Stimulated activated CD4-positive, alpha-beta T cell treated with anti-CD3 and anti-CD28 coated beads, Interleukin-2, amount 100 ng/mL, for 4 hours (primary cell): ENCODE measurements at places on chromosomes 4 and X.
A peak's percentile ranks its signal among the peaks of the same experiment; 100 is the strongest.

DNA sequence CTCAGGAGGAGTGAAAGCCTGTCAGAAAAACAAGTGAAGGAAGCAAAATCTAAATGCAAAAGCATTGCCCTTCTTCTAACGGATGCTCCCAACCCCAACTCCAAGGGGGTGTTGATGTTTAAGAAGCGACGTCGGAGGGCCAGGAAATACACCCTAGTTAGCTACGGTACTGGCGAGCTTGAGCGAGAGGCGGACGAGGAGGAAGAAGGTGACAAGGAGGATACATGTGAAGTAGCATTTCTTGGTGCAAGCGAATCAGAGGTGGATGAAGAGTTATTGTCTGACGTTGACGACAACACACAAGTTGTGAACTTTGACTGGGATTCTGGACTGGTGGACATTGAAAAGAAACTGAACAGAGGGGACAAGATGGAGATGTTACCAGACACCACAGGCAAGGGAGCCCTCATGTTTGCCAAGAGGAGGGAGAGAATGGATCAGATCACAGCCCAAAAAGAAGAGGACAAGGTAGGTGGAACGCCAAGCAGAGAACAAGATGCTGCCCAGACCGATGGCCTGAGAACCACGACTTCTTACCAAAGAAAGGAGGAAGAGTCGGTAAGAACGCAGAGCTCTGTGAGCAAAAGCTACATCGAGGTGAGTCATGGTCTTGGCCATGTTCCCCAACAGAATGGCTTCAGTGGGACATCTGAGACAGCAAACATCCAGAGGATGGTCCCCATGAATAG, 105.6 kb upstream of the MYOZ2 start:
- no peak for DNase-seq

DNA sequence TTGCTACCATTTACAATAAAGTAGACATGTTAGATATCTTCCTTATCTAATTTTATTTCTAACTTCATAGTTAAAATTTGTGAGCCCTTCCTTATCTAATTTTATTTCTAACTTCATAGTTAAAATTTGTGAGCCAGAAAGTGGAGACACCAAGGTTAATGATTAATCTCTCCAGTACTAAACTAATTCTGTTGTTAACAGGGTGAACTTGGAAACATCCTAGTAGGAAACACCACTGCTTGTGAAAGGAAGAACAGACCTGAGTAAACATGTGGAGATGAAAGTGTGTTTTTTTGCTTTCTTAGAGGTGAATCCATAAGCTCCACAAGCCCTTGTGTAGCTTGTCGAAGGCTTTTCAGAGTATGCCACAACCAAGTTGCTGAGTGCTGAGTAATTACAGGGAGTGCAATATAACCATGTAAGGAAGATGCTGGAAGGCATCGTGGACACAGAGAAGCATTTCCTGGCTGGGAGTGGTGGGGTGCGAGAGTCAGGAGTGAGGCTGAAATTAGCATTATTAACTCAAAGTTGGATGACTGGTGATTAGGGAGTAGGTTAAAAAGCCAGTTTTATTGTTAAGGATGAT, 118.6 kb upstream of the NEIL3 start:
- DNase-seq: no peak

GRCh38 chr4:1187182-1187581, 14.8 kb upstream of the SPON2 start:
- no peak for DNase-seq

DNA sequence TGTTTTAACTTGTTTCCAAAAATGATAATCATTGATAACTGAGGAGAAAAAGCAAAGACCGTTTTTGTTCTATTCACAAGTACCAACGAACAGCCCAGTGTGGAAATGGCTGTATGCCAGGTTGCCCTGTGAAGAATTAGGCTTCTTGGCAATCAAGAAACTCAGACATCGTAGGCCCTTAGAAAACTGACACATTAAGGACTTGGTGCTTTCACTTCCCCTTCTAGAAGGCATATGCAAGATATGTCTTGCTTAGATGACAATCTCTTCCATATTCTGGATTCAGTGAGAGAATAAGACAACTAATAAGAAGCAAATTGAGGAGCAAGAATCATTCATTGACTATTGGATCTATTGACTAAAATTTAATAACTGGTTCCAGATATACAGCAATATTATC, 56.6 kb downstream of the ANAPC10 start:
- DNase-seq: no peak

DNA sequence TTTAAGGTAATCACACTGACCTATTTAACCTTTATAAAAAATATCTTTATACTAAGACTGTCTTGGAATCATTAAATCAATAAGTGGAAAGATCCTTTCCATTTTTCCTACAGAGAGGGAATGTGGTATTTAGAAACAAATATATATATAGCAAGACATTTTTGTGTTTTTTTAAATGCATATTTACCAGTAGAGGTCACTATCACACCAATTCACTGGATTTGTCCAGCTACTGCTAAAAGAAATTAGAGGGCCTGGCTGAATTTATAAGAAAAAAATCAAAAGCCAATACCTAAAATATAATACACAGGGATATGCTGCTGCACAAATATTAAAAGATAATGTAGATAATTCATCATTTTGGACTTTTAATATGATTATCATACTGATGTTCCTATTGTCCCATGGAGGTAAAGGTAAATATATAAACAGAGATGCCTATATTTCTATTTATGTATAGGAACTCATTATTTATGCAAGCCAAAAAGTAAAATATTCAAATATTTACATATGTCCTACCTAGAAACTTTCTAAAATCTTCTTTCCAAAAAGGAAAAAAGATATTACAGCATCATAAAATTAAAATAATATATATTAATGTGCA, 69.5 kb downstream of the PDE5A start:
- no peak for DNase-seq

DNA sequence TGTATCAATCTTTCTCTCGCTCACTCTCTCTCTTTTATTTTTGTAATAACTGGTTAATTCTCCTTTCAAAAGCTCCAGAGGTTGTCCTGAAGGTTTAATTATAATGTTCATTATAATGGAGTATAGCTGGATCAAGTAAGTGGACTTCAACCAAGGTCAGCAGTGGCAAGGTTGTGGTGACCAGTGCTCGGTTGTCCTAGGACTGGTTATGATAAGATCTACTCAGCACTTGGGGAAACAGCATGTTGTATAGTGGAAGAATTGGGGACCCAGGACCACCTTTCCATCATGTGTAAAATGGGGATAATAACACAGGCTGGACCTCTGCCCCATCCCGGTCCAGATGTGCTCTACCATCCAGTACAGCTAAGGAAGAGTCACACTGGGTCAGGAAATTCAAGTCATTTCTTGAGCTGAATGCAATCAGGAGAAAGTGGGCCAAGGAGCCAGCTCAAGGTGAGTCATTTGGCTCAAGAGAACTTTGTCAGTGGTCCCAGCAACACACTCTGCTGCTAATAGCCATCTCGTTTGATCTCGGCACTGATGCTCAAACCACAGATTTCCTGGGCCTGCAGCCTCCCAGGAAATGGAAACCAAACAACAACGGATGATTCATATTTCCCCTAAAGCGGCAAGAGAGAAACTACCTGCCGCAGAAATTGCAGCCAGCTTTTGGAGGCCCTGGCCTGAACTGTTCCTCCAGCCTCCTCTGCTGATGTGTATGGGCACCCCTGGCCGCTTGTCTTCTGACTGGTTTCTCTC, 123.6 kb upstream of the RBPJ start:
- peak; percentile 60 for DNase-seq

DNA sequence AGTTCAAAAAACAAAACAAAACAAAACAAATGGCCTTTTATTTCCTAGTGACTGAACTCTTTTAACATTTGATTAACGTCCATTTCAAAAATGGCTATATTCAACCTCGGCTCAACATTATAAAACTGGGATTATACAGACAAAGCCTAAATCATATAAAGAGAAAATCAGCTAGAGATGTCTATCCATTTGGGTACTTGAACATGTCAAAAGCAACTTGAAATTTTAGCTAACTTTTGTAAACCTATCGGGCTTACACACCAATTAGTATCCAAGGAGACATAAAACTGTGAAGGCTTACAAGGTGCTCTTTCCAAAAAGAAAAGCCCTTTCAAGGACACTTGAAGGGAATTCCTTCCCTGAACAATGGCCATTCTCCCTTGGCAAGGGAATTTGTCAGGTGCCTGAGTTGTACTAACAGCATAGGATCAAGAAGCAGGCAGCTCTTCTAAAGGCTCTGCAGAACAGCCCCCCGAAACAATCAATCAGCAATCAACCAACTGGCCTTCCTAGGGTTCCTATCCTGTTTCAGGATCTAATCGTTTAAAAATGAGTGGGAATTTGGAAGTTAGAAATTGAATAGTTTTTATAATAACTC, 633.7 kb upstream of the HTR2C start:
- no peak for DNase-seq

GRCh38 chrX:118126286-118126685, 9.7 kb upstream of the KLHL13 start:
- DNase-seq: no peak

DNA sequence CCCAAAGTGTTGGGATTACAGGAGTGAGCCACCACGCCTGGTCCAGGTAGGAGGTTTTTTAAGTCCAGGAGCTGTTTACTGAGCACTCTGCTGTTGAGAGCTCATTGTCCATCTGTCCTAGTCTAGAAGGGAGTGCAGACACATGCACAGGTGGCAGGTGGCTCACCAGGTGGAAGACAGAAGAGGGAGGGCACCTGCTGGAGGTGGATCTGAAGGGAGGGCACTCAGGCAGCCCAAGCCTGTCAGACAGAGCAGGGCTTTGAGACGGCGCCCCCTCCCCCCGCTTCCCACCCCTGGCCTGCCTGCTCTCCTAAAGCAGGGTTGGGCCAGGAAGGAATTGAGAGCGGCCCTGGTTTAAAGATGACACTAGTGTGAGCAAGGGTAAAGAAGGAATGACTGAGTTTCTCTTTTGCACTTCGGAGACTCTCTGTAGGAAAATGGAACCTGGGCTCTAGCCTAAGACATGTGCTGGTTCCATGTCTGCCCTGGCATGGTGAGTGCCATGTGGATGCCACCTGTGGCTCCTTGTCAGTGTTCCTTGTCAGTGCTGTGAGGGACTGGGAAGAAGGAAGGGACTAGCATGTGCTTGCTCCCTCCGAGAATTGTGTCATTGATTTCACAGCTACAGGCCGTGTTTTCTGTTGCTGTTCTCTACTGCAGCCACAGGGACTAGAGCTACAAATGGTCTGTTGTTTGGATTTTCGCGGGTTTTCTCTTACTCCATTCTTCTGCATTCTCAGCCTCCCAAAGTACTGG, 108.6 kb downstream of the TNIP2 start:
- no peak for DNase-seq

DNA sequence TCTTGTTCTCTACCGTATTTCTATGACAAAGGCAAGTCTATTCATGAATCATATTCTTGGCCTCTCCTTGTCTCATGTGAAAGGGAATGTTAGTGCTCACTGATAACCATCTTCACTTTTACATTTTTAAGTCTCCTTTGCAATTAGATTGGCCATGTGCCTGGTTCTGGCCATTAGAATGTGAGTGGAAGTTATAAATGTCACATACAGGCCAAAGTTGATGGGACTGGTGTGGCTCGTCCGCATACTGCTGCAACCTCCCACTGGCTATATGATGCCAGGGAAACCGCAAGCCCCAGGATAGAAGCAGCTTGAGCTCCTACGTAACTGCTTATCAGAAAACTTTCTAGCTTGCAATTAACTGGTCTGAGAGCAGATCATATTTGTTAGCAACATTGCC, 86.1 kb downstream of the MAGEC1 start:
- DNase-seq: no peak

DNA sequence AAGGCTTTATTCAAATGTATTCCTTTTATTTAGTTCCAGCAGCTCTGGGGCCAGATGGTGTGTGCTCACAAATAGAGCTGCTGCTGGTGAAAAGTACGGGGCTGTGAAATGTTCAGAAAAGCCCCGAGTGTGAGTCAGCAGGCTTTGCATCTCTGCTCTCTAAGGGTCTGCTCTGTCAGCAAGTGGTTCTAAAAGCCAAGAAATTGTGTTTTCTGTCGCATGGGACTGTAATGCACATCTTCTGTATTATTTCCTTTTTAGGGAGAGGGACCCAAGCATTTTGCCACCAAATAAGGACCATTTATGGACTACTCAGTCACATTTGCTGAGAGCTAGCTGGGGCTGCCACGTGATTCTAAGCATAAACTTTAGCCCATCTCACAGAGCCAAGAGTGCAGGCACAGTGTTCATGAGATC, 82.9 kb upstream of the NHS start:
- no peak for DNase-seq

DNA sequence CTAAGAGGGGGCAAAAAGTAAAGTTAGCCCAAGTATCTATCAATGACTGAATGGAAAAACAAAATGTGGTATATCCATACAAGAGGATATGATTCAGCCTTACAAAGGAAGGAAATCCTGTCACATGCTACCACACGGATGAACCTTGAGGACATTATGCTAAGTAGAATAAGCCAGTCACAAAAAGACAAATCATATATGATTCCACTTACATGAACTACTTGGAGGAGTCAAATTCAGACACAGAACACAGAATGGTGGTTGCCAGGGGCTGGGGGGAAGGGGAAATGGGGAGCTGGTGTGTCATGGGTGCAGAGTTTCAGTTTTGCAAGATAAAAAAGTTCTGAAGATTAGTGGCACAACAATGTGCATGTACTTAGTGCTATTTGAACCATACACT, 101.8 kb downstream of the SH3KBP1 start:
- DNase-seq: no peak

GRCh38 chr4:833156-833555, 7.2 kb upstream of the CPLX1 start:
- no peak for DNase-seq

- DNase-seq: no peak
Measured at GRCh38 chr4:1576961-1577821, 106.9 kb downstream of the FAM53A start.

GRCh38 chr4:185165605-185166063, 22.6 kb downstream of the SLC25A4 start:
- DNase-seq: no peak

GRCh38 chr4:106587558-106587957, 219.0 kb upstream of the GIMD1 start:
- DNase-seq: no peak

DNA sequence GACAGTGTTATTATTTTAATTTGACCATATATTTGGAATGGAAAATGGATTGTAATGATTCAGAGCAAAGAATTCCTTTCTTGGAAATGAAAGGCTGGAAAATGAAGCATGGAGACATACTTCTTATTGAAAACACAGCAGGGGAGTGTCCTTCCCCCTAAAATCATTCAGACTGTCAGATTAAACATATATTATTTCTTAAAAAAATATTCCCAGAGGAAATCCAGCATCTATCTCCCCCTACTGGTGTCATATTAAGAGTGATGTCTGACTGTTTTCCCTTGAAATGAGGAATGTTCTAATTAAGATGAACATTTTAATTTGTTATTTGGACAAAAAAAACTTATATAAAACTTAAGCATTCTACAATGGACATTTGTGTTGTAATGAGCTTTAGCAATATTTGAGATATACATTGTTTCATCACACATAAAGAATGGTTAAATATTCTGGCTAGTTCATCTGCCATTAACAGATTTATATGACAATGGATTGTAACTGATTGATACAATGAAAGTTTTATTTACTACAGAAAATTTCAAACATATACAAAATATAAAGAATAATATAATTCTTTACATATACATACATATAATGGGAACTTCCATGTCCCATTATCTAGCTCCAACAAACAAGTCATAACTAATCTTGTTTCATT, 264.6 kb downstream of the SPRY1 start:
- no peak for DNase-seq

GRCh38 chrX:24610516-24610915, 36.6 kb downstream of the PCYT1B start:
- no peak for DNase-seq
